ENCODE measurements at places on chromosomes 2 and 18.

DNA sequence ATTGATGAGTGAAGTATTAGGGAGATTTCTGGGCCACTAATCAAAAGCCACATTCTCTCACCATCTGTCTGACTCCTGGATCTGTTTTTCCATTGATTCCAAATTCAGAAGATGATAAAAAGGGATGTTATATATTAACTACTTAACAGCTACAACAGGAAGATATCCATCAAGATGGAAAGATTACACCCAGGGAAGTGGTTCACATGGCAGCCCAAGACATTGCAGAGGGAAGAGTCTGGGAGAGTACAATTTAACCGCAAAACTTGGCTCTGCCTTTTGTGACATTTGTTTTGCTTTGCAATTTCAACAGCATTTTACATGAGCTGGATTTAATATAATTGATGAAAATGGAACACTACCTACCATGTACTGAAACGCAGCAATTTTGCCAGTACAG lies 22.5 kb upstream of the TCF4 start:
- no peak for DNase-seq

- no peak for DNase-seq
Observed at GRCh38 chr18:26648509-26649192, 100.3 kb upstream of the KCTD1 start.

DNA sequence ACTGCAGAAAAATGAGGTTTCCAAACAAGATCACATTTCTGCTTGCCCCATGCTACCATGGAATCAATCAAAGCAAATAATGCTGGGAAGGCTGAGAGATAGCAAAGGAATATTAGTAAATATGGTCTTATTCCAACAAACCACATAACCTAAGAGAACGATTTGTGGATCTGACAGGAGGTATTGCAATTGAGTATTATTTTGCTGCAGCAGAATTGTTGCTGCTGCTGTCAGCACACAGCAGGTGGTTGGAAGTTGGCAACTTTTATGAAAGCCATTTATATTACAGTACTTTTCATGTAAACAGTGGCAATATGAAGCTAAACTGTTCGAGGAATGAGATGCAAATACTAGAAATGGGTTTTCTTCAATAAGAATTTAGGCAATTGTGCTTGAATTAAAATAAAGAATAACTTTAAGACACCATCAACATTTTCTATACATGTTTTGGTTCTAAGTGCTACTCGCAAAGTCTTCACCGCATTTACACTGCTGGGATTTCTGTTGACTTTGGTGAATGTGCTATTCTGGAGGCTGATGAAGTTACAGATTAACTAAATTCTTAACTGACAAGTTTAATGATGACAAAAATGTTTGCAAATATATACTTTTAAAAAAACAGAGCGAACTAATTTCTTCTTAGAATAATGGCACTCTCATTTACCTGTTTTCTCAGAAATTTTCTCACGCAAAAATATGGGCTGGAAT lies 1285.7 kb downstream of the CNTNAP5 start:
- no peak for DNase-seq

DNA sequence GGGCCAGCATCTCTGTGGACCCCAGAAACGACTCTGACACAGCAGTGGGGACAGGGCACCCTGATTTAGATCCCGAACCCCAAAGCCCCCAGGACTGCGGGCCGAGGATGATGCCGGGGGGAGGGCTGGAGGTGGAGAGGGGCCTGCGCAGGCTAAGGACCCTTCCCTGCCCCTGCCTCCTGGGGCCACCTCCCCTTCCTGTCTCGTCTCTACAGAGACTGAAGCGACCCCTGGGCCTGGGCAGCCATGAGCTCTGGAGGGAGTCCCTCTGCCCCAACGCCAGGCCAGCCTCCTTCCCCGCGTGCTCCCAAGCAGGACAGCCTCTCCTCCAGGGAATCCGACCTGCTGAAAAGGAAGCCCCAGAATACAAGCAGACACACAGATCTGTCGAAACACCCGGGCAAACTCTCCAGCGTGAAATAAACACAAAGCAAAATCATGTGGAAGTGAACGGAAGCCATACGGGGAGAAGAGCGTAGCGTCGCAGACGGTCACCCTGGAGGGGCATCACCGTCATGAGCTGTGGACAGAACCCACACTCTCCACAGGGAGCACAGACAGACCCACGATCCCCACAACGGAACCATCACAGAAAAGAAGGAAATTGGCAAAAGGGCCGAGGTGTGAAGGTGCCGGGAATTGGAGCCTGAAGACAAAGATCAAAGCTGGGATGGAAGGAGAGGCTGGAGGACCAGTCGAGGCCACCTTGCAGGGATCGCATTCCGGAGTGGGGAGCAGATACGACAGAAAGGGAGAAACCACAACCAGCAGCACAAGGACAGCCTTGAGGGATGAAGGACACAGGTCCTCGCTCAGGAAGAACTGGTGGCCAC lies 51.0 kb upstream of the CTDP1 start:
- DNase-seq = no peak

GRCh38 chr2:66498289-66498975 lies 63.5 kb downstream of the MEIS1 start:
- DNase-seq = no peak

DNA sequence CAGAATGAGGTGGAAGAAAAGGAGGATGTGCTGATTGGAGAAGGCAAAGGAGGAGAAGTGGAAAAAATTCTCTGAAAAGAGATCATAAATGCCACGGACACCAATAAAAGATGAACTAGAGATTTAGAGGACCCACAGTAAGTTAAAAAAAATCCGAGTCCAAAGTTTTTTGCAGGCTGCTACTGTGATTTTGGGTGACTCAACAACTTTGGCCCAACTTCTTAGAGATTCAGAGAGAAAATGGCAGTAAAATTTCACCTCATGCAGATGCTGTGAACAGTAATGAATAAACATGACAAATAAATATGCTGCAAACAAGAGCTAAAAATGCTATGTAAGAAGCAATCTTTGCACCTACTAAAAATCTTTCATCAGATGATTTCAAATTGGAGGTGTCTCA lies 176.9 kb upstream of the SESTD1 start:
- no peak for DNase-seq

DNA sequence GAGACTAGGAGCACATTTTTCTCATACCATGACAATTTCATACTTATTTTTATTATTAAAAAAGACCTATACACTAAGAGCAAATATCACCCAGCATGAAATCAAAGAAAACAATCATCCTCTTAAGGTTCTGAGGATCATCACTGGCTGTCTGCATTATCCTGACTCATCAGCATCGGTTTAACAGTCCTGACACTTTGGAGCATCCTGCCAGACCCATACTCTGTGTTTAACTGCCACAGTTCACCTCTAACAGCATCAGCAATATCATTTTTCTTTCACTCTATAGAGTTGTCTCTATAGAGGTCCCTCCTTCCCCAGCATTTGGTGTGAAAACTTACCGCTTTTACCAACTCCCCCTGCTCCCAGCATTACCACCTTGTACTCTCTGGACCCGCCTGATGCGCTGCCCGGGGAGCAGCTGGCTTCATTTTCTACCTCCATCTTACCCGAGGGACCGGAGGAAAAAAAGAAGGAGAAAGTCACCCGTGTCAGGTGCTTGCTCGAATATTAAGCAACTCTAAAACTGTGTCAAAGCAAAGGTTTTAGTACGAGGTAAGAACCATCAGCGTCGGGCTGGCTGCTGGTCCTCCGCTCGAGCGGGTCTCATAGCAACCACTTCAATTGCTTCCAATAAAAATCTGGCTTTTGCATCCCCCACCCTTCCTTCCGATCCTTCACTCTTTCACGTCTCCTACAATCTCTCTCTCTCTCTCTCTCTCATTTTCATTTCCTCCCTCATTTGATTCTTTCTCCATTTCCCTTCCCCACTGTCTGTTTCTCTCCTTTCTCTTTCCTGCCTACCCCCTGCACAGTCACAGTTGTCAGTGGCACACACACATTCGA lies at the start of gene RIT2:
Gene RIT2 (minus strand): TSS at position 610 of the 846 bp plus-strand sequence.
- DNase-seq = no peak

- DNase-seq = no peak
Observed at GRCh38 chr18:76005632-76006208, 489.3 kb downstream of the ZNF516 start.

- DNase-seq = no peak
Observed at GRCh38 chr2:233428008-233428407, 73.7 kb downstream of the DGKD start.

DNA sequence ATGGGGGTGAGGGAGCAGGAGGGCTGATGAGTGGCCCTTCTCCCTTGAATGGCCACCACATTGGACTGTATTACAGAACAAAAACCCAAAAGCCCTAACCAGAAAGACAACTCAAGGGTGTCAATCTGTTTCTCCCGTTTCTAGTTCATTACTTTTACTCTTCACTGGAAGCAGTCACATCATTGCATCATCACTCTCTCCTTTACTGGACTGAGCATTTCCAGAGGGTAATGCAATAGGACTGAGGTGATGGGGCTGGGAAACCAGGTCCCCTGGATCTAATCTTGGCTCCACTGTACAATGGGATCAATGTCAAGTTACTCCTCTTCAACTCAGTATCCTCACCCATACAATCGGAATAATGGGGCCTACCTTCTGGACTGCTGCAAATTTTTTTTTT lies 56.1 kb downstream of the BCL2 start:
- DNase-seq = peak; percentile 7

- no peak for DNase-seq
Observed at GRCh38 chr2:169623235-169623634, 39.1 kb downstream of the PPIG start.

GRCh38 chr2:96729748-96730147 lies 10.1 kb downstream of the LMAN2L start:
- DNase-seq = no peak

- peak; percentile 99 for DNase-seq
Observed at GRCh38 chr2:20650877-20651730, at the start of gene HS1BP3. Gene HS1BP3 (minus strand): TSS chr2:20651098. CDS start chr2:20651063, 35 bp downstream.

DNA sequence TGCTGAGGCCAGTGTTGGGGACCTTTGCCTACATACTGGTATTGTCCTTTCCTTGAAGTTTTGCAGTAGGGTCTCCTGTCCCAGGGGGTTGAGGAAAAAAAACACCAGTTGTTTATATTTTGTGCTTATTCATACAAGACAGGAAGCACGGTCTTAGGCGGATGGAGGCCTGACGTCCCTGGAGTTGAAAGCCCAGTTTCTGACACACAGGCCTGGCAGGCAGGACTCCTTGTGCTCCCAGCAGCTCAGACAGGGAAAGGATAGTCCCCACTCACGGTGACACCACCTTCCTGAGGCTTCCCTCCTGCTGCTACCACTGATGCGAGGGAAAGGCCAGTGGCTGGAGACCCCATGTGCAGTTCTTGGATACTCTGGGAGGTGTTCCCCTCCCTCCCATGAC lies 15.5 kb upstream of the SP100 start:
- DNase-seq = no peak

- no peak for DNase-seq
Observed at GRCh38 chr2:220293966-220294365, 666.5 kb downstream of the SLC4A3 start.

DNA sequence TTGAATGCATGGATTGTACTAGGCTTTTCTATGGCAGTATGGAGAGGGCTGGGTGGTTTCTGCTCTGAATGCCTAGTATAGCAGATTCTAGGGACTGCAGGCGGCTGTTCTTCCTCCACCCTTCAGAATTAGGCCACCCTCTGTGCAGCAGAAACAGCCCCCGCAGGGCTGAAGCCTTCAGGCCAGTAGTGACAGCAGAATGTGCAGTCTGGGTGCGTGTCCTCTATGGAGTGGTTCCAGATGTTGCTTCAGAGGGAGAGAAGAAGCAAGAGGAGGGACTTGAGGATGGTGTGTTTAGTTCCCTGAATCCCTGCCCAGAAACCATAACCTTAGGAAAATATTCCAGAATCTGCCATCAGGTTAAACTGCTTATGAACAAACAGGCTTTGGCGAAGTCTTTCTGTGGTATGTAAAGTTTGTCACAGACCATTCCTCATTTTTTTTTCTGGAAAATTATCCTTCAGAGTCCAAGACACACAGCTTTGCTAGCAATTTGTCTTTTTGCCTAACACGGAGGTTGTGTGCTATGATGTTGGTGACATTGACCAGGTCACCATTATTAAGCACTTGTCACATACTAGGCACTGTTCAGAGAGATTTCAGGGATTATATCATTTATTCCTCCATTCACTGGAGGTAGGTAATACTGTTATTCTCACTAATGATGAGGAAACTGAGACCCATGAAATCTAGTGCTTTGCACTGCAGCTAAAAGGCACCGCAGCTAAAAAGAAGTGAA lies 21.1 kb downstream of the CASP10 start:
- DNase-seq = peak; percentile 85

DNA sequence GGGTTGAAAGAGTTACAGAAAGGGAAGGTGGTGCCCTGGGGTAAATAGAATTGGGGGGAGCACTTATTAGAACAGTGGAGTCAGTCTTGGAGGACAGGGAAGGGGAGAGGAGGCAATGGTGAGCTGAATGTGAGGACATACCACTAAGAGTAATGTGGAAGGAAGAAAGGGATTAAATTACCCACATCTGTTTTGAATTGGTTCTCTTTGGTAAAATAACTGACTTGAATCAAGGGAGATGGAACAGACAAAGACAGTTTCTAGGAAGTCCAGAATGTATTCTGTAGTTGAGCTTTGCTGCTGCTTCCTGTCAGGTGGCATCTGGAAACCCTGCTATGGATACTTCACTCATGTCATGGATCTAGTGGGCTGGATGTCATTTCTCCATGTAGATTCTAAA lies 6.7 kb downstream of the SETBP1 start:
- peak; percentile 28 for DNase-seq

DNA sequence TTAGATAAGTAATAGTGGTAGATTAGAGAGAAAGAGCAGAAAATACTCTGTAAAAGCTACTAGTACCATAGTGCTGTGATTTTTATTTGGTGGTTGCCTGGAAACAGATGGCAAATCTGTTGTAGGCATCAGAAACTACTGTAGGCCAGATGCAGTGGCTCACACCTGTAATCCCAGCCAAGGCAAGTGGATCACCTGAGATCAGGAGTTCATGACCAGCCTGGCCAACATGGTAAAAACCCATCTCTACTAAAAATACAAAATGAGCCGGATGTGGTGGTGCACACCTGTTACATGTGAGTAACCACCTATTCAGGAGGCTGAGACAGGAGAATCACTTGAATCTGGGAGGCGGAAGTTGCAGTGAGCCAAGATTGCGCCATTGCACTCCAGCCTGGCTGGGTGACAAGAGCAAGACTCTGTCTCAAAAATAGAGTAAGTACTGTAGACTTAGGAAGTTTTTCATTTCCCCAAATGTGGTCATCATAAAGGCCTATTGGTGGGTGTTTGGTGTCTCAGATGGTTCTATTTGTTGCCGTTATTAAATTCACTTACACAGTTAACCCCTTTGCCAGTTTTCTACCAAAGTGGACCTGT lies 79.6 kb downstream of the SPTBN1 start:
- no peak for DNase-seq

DNA sequence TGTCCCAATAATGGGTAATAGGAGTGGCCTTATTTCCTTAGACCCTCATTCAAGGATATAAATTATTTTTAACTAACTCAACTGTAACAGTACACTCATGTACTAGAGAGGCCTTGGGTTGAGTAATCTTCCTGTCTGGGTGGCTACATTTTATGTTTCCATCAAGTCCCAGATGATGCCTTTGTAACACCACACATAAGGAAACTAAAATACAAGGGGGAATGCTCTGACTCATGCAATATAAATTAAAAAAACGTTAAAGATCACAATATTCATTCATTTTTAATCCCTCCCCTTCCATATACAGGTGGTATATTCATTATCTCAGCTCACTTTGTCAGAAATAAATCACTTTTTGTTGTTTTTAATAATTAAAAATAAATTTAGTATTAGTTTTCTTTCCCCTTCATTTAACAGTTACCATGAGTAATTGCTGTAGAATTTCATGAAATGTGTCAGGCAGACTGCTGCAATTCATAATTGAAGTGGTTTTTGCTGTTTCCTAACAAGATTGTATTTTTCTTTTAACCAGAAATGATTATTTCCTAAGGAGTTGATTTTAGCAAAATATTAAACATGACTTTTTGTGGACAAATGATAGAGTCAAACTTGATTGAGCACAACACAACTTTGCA lies 1403.6 kb downstream of the SUCLG1 start:
- peak; percentile 84 for DNase-seq

Data from GM03348 (cell line).